Uterus (tissue), 4 donors: ENCODE measurements at places on chromosomes 3 and 15.

GRCh38 chr15:20356444-20356910, 185.1 kb downstream of the GOLGA6L6 start:
- DNase-seq = peak; percentile 37

GRCh38 chr3:164235289-164236028, 842.8 kb downstream of the SI start:
- DNase-seq = no peak

- DNase-seq = no peak
These were observed 59.0 kb downstream of the BDH1 start for GRCh38 chr3:197496746-197497125.

GRCh38 chr3:98777801-98778220, 14.7 kb downstream of the ST3GAL6 start:
- no peak for DNase-seq

GRCh38 chr15:48644467-48644826, 1.1 kb downstream of the FBN1 start:
- DNase-seq = peak; percentile 58

DNA sequence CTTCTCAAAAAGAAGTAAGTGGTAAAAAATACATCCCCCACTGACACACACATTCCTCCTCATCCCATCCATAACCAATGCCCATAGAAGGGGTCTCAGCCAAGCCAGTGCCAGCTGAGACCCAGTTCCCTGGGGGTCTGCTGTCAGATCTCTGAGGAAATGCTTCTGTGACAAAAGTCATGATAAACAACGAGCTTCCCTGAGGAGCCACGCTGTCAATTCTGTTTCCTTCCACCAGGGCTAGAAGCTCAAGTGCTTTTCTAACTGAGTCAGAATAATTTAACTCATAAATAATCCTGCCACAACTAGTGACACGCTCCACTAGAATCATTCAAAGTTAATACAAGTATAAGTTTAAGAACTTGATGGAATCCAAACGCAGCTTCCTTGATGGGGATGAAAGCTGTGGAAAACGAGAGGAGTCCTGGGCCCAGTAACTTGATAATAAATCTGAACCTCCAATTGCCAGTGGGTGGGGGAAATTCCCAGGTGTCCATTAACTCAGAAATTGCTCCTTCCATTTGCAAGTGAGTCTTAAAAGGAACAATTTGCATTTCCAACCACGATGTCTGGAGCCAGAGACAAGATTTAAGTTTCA, 348.7 kb upstream of the LMCD1 start:
- DNase-seq = no peak

- no peak for DNase-seq
These were observed 8.7 kb upstream of the ATP13A4 start for GRCh38 chr3:193563426-193563825.

GRCh38 chr3:53523346-53523745, 28.9 kb downstream of the CACNA1D start:
- DNase-seq = no peak

GRCh38 chr3:45607790-45608189, 13.2 kb downstream of the LIMD1 start:
- no peak for DNase-seq

DNA sequence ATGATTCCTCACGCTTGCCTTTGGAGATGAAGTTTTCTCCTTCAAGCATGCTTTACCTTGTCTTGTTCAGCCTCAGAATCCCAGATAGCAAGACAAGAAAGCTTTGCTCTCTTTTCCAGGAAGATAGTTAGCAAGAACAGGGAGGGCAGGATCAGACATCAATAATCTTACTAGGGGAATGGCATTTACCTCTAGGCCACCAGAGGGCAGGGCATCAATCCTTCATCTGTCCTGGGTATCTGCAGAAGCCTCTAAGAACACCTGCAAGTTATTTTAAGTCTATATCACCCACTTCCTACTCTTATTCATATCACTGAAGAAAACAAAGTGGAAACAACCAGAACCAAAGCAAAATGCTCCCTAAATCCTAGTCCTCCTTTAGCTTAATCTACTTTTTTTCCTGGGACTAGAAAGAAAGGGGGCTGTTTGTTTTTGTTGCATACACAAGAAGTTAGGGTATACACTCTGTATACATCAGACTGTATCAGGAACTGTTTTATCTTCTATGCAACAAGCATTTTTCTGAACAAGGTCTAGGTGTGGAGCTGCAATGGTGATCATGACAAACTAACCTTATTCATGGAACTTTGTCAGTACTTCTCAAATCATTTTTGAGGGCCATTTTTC, 862.5 kb downstream of the CADM2 start:
- no peak for DNase-seq

GRCh38 chr3:108416111-108416869, 94.1 kb downstream of the MYH15 start:
- DNase-seq = no peak

DNA sequence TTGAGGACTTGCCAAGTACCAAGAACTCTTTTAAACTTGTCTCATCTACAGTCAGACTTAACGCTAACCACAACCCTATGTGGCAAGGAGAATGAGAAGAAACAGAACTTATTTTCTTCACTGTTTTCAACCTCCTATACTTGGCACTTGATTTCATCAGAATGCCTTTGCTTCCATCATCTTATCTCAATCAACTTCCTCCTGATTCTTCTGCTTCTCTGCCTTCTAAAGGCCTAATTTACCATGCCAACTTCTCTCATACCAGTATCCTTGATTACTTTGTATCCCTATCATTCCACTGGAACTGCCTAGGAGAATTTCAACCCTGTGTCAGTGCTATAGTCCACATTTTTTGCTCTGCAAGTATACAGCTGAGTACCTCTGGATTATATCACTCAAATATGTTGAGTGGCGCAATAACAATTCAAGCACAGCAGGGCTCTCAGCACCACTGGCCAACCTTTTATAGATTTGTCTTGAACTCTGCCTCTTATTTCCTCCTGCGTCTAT, 413.6 kb downstream of the ROBO1 start:
- DNase-seq = no peak

DNA sequence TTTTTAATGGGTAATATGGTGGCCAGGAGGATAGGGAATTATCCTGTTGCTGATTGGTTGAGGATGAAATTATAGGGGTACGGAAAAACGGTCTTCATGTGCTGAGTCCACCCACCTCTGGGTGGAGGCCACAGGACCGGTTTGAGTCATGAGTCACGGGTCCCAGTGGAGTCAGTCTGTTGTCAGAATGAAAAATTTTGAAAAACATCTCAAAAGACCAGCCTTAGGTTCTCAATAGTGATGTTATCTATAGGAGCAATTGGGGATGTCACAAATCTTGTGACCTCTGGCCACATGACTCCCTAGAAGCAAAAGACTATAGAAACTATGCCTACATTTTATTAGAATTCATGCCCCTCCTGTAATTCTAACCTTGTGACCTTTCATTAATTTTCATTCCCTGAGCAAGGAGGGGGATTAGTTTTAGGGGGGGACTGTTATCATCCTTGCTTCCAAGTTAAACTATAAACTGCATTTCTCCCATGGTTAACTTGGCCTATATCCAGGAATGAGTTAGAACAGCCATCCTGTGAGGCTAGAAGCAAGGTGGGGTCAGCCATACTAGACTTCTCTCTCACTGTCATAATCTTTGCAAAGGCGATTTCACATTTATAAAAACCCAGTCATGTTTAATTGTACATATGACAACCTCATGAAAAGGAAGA, 101.2 kb downstream of the TCF12 start:
- DNase-seq = no peak

GRCh38 chr15:34038871-34039789, at the start of gene AVEN:
Gene AVEN (minus strand): TSS chr15:34039204. CDS start chr15:34039046, 158 bp downstream.
- DNase-seq = peak; percentile 49

DNA sequence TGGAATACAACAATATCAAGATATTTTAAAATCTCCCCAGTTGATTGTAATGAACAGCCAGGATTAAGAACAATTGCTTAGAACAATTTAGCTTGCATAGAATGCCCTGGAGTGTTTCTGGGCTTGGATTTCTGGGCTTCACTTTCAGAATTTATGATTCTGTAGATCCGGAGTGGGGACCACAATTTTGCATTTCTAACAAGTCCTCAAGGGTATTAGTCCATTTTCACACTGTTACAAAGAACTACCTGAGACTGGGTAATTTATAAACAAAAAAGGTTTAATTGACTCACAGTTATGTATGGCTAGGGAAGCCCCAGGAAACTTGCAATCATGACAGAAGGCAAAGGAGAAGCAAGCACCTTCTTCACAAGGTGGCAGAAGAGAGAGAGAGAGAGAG, 54.3 kb upstream of the MYRIP start:
- DNase-seq = no peak

GRCh38 chr3:54342676-54343075, 220.3 kb downstream of the CACNA2D3 start:
- DNase-seq = no peak

GRCh38 chr3:129732200-129732876, 125.9 kb upstream of the PLXND1 start:
- DNase-seq = no peak

- no peak for DNase-seq
These were observed 633 bp downstream of the IGSF10 start for GRCh38 chr3:151460228-151460627.

DNA sequence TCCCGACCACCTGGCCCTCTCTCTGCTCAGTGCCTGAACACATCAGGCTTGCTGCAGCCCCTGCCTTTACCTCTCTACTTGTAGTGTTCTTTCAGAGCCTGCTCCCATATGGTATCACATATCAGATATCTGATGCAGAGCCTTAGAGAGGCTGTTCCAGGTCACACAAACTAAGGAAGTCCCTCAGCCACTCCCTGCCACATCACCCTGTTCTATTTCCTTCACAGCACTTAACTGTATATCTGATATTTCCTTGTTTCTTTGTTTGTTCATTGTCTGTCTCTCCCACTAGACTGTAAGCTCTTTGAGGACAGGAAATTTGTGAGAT, 976 bp upstream of the ALDH1L1 start:
- no peak for DNase-seq

GRCh38 chr15:53586799-53587198, 172.7 kb downstream of the WDR72 start:
- DNase-seq = no peak
